NCI-H1930 (cell line): ENCODE measurements at places on chromosomes 5 and 9.

DNA sequence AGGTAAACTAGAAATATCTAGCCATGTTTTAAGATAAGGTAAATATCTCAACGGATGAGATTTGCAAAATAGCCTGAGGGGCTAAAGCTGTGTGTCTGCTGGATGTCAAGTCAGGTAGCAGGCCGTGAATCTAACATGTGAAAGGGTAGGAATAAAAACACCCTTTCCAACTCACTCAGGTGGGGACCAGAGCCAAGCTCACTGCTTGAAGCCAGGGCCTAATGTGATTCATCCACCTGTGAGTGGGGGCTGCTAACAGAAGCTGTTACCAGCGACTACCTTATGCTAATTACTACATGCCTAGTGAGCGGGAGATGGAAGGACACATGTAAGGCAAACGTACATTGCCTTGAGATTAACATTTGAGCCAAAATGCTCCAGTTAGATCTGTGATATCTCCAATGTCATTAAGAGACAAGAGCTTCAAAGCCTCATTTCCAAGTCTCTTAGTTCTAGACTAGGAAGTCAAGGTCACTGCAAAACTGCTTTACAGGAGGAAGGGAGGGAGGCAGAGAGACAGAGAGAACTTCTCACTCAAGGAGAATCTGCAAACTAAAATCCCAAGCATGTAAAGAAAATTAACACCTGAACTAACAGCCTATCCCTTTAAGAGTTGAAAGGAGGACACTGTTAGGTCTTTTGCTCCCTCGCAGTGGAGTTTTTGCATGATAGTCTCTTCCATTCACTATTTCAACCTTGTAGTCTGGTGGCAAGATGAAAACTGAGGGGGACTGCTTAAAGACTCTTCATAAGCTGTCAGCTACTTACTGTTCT, 141.6 kb upstream of the RPS23 start:
- DNase-seq, result no peak

DNA sequence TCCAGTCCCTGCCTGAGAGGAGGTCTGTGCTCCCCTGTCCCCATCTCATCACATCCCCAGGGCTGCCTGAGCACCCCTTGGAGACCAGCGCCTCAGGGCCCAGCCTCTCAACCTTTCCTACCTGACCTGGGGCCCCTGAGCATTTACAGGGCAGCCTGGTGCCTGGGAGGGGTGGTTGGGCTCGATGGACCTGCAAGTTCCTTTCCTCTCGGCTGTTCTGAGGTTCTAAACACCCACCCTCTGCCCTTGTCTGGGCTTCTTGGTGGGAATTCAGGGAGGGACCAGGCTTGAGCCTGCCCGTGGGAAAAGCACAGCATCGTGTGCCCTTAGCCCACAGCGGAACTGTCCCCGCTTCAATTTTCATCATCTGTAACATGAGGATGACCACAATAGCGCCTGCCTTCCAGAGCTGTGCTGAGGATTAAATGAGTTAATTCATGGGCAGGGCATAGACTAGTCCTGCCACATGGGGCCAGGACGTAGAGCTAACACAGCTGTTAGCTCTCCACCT, 91.0 kb upstream of the SH3PXD2B start:
- no peak for DNase-seq

- DNase-seq, result no peak
These were observed 814.2 kb upstream of the ZNF608 start for GRCh38 chr5:125560476-125561225.

DNA sequence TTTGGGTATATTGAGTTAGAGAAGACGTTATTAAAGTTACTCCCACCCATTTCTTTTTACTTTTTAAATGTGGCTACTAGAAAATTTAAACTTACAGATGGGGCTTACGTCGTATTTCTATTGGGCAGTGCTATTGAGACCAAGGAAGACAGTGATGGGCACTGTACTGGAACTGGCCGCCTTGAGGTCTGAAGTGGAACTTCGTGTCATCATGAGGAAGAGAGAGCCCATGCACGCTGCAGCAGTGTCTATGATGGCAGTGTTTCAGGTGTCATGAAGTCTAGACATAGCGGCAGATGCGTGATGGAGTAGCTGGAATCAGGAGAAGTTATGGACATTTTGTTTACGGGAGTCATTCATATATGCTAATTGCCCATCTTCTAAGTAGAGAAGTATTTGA, 143.7 kb downstream of the LRRC70 start:
- DNase-seq, result no peak

GRCh38 chr5:6858419-6858818, 145.2 kb downstream of the TENT4A start:
- no peak for DNase-seq

GRCh38 chr9:120326049-120326693, 253.8 kb downstream of the CDK5RAP2 start:
- DNase-seq, result no peak
